ENCODE measurements at places on chromosomes 6 and 20.
A peak's percentile ranks its signal among the peaks of the same experiment; 100 is the strongest.

- DNase-seq, result no peak
Observed at GRCh38 chr6:24990944-24991809, 55.4 kb upstream of the RIPOR2 start.

DNA sequence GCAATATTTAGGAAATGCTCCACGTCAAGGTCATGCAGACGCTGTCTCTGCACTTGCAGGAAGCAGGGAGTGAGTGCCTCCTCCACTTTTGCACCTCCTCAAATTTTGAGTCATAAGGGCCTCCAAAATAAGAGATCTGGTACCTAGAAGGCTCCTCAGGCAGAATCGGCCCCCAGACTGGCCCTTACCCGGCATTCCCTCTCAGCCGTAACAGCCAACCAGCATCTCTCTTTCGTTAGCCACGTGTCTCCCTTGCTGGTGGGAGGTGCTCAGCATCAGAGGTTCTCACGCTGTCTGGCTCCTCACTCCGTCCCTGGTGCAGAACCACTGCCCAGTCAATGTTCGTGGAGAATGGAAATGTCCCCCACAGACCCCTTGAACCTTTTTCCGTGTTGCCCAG is 75.3 kb downstream of the ANKRD60 start:
- DNase-seq, result no peak

DNA sequence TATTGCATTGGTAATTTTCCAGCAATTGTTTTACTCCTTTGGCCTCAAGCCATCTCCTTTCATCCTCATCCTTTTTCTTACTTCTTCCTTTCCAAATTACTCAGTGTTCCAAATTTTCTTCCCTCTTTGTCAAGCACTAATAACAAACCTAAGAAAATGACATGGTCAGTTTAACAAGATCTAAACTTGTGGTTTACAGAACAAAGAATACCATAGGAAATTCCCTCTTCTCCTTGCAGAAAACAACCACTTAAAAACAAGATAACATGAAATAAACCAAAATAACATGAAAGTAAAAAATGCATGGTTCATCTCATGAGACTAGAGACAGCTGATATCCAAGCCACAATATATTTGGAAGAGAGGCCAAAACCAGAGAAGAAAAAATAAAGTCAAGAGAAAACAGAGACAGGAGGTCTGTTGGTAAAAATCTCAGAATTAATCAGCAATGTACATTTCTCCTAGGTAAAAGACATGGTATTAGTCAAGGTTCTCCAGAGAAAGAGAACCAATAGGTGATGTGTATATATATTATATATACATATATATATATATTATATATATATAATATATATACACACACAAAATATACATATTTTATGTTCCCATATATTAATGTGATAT is 51.0 kb upstream of the SENP6 start:
- no peak for DNase-seq

- peak; percentile 39 for DNase-seq
Observed at GRCh38 chr6:126127659-126128058, 141.3 kb downstream of the TRMT11 start.

DNA sequence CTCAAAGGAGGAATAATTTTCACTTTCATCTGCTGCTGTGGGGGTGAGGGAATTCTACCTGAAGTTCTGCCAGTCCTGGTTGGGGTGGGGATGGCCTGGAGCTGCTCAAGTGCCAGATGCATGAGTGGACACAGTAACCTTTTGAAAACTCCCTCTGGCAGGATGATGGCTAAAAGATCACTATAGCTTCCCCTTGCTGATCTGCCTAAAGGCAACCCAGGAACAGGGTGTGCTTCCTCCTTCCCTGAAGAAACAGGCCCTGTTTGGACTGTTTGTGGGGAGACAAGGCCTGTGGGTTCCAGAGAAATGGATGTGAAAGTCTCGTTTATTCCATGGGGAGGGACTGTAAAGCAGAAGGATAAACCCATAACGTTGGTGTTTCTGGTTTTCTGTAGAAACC is 176.9 kb downstream of the DTNBP1 start:
- DNase-seq, result no peak

DNA sequence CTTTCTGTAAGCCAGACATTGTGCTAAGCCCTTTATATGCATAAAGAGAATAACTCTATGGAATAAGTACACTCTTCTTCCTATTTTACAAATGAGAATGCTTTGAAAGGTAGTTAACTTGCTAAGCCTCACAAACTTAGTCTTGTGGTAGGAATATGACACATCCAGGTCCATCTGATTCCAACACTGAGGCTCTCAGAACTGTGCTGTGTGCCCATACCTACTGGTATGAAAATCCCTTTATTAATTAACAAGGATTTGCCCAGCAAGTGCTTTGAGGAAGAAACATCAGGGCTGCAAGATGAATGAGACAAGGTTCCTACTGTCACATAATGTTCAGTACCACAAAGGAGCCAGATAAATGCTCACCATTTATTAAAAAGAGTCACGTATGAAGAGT is 122.6 kb downstream of the TNFRSF21 start:
- no peak for DNase-seq

GRCh38 chr20:38523697-38524096 is 51.1 kb downstream of the RALGAPB start:
- no peak for DNase-seq

DNA sequence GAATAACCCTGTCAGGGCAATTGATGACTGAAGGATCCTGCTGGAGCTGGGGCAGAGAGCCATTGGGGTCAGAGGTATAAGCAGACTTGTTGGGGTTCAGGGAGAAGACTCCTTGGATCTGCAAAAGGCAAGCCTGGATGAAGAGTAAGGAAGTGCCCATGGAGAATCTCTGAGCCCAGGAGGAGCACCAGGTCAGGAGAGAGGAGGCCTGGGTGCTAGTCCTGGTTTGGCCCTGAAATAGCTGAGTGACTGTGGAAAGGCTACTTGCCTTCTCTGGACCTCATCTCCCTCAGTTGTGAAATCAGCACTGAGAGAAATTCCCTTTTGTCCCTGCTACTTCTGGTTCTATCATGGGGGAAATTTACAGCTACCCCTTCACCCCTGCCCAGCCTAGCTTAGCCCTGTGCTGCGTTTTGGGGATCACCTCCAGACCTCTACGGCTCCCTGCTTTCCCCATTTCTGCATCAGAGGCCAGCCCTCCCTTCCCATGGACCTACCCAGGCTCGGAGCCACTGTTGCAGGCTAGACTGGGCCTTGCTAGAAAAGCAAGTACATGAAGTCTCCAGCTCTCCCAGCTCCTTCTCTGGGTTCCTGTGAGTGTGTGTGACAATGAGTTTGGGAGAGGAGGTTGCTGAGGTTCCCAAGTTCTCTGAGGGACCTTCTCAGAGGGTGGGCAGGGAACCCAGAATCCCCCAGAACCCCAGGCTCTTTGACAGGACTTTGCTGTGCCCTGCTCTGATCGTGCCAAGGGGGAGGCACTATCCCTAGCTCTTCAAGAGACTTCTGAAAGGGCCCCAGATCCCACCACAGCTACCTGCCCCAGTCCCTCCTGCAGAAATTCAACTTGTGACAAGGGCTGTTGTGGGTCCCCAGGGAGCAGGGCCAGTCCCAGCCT is 2.3 kb upstream of the NCR2 start:
- no peak for DNase-seq
